ENCODE measurements at places on chromosomes 13 and 19.

GRCh38 chr19:30069535-30070197, 127.6 kb downstream of the URI1 start:
- no peak for DNase-seq

GRCh38 chr19:10421240-10422045, 1.1 kb downstream of the PDE4A start:
- DNase-seq: no peak

- no peak for DNase-seq
Observed at GRCh38 chr13:80217614-80218456, 123.1 kb downstream of the SPRY2 start.

DNA sequence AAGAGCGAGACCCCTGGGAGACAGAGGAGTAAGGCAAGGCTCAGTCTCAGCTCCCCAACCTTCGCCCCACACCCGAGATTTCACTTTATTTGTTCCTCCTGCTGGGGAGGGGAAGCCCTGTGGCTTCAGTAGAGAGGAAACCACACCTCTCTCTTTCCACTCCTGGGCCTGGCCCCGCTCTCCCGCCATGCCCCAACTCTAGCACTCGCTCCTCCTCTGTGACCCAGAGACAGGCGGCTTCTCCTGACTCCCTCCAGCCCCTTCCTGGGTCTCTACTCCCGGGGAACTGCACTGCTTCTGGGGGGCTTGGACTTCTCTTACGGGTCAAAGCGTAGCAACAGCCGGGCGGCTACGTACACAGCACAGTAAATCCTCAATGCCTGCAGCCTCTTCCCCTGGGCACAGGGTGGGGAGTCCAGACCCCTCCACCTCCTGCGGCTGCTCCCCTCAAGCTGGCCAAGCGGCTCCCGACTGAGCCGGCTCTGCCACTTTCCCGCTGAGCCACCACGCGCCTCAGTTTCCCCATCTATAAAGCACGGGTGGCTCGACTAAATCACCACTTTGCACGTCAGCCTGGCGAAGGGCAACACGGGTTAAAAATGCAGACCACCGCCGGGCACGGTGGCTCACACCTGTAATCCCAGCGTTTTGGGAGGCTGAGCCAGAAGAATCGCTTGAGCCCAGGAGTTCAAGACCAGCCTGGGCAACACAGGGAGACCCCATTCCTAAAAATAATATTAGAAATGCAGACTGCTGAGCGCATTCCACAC, 1.4 kb downstream of the RNF126 start:
- DNase-seq: no peak

- no peak for DNase-seq
Observed at GRCh38 chr13:45048890-45049407, 59.6 kb downstream of the GPALPP1 start.

- peak; percentile 71 for DNase-seq
Observed at GRCh38 chr19:17243830-17244617, 1.7 kb downstream of the NR2F6 start.

- DNase-seq: peak; percentile 66
Observed at GRCh38 chr19:9323557-9323918, 441 bp upstream of the ZNF559 start.

- DNase-seq: no peak
Observed at GRCh38 chr19:5114727-5115126, 145.8 kb downstream of the KDM4B start.

DNA sequence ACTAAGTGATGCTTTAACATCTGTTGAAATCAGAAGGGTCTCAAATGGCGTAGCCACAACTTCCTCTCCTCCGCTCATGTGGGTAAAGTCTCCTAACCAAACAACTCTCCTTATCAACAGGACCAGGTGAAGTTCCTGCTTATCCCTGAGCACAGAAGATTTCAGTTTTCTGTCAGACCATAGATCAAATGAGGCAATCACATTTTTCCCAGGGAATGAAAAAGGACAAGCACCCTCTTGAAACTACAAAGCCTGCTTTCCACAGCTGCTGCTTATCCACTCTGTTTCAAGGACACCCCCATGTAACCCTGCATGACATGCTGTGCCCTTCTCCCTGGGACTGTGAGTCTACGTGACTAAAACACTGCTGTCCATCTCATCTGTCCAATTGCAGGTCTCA, 788.3 kb upstream of the SLITRK5 start:
- no peak for DNase-seq

GRCh38 chr13:54628383-54628782, 1599.8 kb downstream of the OLFM4 start:
- DNase-seq: no peak

GRCh38 chr13:38641164-38641948, 45.5 kb upstream of the FREM2 start:
- DNase-seq: peak; percentile 5

DNA sequence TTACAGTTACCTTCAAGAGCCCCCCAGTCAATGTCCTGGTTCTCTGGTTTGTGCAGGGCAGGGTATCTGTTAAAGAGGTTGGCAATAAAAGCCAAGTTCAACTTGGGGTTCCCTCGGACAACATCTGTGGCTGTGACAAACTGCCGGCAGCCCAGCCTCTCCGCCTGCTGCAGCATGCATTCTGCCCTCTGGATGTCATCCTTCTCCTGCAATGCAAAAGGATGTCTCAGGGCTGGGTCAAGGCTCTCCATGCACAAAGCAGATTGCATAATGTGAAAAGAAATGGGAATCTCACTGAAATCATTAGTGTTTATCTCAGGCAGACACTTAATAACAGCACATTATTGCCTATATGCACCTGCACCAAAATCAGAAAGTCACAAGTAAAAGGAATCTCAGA, 35.1 kb downstream of the LCP1 start:
- DNase-seq: peak; percentile 42

DNA sequence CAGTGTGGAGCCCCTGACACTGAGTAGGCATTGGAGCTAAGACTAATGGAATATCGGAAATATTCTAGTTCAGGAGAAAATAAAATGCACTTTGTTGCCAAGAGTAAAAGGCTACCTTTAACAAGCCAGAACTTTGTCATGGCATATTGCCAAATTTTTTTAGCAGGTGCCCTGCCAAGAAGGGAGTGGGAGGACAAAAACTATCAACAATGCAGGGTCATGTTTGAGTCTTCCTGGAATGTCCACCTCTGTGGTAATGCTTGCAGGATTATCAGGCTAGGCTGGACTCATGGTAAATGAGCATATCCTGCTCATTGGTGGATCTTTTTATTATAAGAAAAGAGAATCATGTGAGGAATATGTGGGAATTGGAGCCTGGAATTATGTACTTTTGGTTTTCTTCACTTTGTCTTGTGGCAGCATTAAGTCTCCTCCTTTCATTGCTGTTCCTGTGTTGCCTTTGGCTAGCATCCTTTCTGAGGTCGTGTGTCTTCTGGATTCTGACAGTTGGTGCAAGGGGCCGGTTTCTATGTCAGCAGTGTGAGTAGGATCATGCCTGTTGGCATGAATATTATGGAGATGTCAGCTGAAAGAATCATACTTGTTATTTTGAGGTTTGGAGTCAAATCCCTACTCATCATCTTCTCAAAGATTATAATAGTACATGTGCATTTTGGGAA, 122.9 kb upstream of the SPRY2 start:
- no peak for DNase-seq

- no peak for DNase-seq
Observed at GRCh38 chr13:113142876-113143275, 15.6 kb upstream of the PROZ start.

- no peak for DNase-seq
Observed at GRCh38 chr19:45351401-45351952, 10.9 kb downstream of the KLC3 start.

DNA sequence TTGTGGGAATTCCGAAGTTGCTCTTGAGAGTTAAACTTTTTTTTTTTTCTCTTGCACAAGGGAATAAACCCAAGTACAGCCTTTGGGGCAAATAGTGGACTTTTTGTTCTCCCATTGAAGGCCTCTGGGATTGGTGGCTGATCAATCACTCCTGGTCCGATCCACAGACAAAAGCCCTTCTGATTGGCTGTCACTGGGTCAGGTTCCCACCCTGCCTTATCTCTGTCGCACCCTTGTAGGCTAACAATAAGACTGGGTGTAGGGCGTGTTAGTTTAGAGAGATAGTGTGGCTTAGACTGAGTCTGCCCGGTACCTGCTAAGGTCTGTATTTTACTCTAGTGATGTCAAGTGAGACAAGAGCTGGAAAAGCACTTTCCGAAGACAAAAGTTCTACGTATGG, 380.8 kb downstream of the NDFIP2 start:
- DNase-seq: no peak

GRCh38 chr19:53696951-53697350, 65.2 kb downstream of the DPRX start:
- no peak for DNase-seq

DNA sequence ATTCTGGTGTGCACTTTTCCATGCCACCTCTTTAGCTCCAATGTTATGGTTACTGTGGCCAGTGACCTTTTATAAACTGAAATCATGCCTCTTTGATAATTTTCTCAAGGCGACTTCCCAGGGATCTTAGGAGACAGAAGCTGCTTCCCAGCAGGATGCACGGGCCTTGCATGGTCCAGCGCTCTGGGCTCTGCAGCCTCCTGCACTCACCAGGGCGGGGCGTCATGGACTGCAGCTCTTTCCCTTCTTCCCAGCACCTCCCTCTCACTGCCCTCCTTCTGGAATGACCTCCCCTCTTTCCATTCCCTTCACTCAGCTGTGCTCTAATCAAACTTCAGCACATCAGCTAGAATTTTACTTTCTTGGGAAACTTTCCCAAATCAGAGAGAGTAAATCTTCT, 318.3 kb downstream of the IRS2 start:
- no peak for DNase-seq

GRCh38 chr13:100881291-100881864, 206.8 kb upstream of the TMTC4 start:
- peak; percentile 49 for DNase-seq

DNA sequence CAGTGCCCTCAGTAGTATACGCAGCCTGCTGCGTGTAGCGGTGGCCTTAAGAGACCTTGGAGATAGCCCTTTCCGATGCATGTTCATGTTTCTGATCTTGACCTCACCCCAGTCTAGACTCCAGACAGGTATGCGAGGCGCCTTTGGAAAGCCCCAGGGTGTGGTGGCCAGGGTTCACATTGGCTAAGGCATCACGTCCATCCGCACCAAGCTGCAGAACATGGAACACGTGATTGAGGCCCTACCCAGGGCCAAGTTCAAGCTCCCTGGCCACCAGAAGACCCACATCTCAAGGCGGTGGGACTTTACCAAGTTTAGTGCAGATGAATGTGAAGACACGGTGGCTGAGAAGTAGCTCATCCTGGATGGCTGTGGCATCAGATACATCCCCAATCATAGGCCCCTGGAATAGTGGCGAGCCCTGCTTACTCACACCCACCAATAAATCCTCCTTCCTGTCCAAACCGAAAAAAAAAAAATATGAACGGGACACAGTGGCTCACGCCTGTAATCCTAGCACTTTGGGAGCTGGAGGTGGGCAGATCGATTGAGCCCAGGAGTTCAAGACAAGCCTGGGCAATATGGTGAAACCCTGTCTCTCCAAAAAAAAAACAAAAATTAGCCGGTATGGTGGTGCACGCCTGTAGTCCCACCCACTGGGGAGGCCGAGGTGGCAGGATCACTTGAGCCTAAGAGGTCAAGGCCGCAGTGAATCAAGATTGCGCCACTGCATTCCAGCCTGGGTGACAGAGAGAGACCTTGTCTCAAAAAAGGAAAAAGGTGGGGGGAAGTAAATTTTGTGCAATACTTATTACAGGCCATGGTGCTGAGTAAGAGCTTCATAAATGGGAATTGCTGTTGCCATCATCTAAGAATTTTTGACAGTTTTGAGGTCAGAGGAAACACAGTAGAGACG, 12.4 kb upstream of the CBLC start:
- no peak for DNase-seq

GRCh38 chr19:3263866-3264265, 39.4 kb downstream of the CELF5 start:
- no peak for DNase-seq

GRCh38 chr13:60620611-60621395, 223.8 kb downstream of the TDRD3 start:
- DNase-seq: no peak
